ENCODE measurements at places on chromosomes 11 and 22. TPM values are rescaled to one million over a fixed set of nuclear protein-coding genes. Genes with fewer than 3 reads are reported as not detected.

GRCh38 chr11:124754710-124755109 is 2.7 kb upstream of the VSIG2 start:
- no peak overlapping the region for H3K4me3 ChIP-seq
- no peaks in the 10 kb centered on the region for H3K36me3 ChIP-seq
- H3K4me1 ChIP-seq, result peaks cover 14% of the 10 kb centered on the region

DNA sequence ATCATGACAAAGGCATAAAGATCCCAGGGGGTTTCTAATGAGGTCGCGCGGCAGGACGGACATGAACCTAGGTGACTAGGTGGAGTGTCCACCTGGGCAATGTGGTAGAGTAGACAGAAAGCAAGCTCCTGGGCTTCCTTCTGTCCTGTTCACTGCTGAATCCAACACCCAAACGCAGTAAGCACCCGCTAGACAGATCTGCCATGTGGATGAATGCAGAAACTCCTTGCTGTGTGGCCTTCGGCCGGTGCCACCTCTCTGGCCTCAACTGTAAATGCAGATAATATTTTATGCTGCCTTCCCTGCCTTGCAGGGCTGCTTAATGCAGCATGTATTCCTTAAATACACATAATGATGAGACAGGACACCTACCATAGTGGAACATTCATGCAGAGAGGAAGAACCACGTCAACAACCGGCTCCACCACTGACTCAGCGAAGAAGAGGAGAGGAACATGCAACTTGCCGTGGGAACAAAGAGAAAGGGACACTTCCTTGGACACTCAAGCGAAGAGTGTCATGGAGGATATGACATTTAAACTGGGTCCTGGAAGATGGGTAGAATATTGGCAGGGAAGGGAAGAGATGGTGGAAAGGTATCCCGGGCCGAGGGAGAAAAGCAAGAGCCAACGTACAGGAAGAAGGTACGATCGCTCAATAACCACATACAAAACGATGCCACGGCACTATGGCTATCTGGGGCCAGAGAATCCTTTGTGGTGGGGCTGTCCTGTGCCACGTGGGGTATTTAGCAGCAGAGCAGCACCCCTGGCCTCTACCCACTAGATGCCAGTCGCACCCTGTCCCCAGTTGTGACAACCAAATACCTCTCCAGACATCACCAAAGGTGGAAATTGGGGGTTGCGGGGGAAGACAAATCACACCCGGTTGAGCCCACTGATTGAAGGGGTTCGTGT is 30.8 kb downstream of the MYH9 start:
- H3K27ac ChIP-seq, result no peak overlapping the region
- H3K4me1 ChIP-seq, result peaks cover 56% of the 10 kb centered on the region
- no peaks in the 10 kb centered on the region for H3K36me3 ChIP-seq
- no peaks in the 10 kb centered on the region for H3K27me3 ChIP-seq
- no peak overlapping the region for H3K4me3 ChIP-seq

Gene KLHL35
- 1.7 TPM for total RNA-seq

Gene NAALAD2
- total RNA-seq, result not detected

Measured in HCT116 (cell line).